Activated CD4-positive, alpha-beta T cell treated with anti-CD3 and anti-CD28 coated beads for 24 hours (primary cell): ENCODE measurements at places on chromosomes 3 and 15.

DNA sequence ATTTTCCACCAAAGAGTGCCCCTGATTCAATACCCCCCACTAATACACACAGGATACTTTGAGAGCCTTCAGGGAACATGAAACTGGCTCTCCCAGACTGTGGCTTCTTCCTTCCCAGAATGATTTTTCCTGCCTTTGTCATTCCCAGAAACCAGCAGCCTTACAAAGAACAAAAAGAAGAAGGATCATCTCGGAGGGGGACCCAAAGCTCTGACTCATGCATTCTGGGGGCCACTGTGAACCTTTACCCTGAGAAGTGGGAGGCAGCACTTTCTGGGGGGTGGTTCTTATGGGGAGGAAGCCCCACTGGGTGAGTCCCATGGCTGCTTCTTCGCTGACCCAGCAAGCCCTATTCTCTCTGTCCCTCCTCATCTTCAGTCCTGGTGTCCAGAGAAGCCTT lies 44.7 kb upstream of the RAD18 start:
- no peak for DNase-seq

DNA sequence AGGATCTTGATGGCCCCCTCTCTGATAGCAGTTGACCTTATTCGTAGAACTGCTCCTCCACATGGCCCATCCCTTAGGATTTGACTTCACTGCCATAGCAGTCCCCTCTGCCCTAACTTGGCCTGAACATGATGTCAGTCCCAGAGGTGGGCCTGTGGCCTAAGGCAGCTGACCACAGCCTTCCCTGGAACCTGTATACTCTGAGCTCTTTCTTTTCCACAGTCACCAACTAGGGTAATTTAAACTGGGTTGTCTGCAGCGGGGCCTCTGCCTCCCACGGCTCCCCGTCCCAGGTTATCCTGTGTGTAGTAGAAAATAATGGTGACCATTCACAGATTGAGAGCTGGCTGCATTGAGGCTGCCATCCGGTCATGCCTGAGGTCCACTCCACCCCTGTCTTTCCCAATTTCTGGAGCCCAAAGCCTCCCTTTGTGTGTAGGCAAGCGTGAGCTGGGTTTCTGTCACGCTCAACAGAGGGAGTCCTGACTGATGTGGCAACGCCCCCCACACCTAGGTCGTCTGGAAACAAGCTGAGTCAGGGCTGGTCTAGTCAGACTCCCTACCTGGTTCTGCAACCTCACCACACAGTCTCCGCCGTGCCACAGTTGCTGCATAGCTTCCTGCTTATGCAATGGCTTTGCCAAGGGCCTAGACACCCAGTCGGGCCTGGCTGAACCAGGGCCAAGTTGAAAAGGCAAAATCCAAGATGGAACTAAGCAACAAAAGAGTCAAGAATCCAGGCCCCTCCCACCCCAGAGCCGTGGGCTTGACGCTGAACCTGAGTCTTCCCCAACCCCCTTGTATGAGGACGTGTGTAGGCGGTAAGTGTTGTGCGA lies 284.5 kb downstream of the XXYLT1 start:
- no peak for DNase-seq

GRCh38 chr3:148070041-148070440 lies 627.7 kb upstream of the AGTR1 start:
- no peak for DNase-seq

- no peak for DNase-seq
These were observed 53.5 kb downstream of the CCR4 start for GRCh38 chr3:33004961-33005360.
